Stimulated activated CD8-positive, alpha-beta memory T cell treated with anti-CD3 and anti-CD28 coated beads, Interleukin-4, amount 100 ng/mL, for 4 hours (primary cell): ENCODE measurements at places on chromosomes 5 and 9.

- DNase-seq = no peak
These were observed 92.4 kb upstream of the PRRC1 start for GRCh38 chr5:127425037-127425436.

DNA sequence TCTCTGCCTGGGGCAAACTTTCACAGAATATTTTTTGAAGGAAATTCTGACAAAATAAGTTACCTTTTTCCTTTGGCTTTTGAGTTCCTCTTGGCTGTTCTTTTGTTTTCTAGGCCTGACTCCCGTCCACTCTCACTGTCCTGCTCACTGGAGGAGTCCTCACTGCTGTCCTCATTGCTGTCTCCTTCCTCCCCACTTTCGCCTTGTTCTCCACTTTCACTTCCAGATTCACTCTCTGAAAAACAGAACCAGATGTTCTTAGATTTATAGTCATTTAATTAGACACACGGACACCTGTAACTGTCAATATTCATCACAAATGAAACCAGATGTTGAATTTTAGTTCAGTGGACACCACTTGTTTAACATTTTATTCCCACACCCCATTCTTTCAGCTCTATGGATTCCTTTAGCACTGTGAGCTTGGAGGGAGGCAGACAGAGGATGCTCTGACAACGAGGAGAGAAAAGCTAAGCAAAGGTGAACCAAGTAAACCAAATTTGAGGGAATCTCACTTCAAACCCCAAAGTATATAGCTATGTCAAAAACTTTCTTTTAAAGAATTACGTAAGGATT is 180.7 kb downstream of the AP3B1 start:
- no peak for DNase-seq

DNA sequence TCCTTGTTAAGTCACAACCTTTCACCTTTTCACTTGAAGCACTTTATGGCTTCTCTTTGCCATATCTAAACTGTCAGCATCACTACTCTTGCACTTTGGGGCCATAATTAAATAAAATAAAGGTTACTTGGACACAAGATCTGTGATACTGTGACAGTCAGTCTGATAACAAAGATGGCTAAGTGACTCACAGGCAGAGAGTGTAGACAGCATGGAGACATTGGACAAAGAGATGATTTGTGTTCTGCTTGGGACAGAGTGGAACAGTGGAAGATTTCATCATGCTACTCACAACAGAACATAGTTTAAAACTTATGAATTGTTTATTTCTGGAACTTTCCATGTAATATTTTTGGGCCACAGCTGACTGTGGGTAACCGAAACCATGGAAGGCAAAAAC is 81.7 kb upstream of the SMC5 start:
- no peak for DNase-seq

DNA sequence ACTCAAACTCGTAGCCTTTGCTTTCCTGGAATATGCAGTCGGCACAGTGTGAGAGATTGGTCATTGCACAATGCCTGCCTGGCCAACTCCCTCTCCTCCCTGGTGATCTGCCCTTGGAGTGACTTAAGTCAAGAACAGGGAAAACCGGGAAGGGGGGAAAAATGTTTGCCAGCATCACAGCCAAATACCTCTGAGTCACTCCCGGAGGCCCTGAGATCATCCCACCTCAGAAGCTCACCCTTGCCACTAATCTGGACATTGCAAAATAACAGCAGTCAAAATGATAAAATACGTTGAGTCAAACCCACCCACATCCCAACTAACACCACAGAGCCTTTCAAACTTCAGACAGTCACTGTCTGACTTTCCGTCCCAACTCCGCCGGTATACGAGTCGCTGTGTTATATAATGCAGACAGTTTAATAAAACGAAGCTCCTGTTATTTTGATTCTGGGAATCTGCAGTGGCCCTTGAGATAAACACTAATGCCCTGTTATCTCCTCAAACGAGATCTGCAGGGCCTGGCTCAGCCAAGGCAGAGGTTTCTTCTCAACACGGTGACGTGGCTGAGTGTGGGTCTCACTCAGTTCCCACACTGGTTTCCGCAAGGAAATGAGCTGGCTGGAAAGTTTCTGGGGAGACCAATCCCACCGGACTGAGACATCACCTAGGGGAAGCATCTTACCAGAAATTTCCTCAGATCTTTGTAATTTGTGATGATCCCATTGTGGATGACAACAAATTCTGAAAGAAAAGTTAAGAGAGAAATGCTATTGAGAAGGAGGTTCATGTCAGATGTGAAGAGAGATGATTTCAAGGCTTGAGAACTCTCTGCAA is 22.1 kb downstream of the GFPT2 start:
- DNase-seq = no peak

DNA sequence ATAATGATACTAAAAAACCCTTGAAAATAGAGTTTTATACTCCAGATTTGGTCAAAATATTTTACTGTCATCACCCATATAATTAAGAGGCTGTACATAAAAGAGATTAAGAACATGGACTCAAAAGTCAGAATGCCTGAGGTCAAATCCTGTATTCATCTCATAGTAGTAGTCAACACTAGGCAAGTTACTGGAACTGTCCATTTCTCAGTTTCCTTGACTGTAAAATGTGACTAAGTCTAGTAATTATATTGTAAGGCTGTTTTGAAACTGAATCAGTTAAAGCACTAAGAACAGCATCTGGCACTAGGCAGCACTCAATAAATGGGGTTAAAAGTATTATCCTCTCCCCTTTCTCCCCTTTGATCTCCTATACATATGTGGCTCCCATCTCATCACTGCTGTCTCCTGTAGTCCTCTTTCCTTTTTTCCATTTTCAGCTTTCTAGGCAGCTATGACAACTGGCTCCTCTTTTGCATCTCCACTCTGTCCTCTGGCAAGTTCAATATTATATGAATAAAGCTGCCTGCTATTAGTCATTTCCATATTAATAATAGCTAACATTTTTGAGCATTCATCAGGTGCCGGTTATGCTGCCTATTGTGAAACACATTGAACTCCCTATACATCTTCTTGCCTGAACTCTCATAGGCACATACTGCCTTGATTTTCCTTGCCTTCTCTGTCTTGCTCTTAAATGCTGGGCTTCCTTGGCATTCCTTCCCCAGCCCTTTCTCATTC is 185.8 kb upstream of the NREP start:
- no peak for DNase-seq

- DNase-seq = no peak
These were observed 127.6 kb downstream of the SLF1 start for GRCh38 chr5:94745786-94746730.

DNA sequence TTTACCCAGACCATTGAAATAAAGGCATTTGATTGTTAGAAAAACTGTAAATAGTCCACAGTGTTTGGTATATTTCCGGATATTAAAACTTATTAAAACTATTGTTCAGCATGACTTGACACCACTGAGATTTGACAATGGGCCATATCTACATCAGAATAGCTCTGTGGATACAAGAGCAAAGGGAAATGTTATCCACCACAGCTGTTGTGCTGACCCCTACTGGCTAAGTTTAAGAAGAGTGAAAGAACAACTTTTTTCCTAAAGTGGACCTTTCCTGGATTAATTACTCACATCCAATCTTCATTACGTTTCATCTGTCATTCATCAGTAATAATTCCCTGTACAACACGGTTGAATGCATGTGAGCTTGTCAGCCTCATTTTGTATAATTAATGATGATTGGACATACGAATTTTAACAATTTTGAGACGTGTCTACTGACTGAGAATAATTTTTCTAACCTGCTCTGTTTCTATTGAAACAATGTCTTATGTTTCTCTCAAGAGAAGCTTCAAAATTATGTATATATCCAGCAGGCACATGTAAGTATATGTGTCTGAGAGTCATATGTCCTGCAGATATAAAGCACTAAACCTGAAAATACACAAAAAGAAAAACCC is 1952.6 kb downstream of the MAT2B start:
- no peak for DNase-seq

DNA sequence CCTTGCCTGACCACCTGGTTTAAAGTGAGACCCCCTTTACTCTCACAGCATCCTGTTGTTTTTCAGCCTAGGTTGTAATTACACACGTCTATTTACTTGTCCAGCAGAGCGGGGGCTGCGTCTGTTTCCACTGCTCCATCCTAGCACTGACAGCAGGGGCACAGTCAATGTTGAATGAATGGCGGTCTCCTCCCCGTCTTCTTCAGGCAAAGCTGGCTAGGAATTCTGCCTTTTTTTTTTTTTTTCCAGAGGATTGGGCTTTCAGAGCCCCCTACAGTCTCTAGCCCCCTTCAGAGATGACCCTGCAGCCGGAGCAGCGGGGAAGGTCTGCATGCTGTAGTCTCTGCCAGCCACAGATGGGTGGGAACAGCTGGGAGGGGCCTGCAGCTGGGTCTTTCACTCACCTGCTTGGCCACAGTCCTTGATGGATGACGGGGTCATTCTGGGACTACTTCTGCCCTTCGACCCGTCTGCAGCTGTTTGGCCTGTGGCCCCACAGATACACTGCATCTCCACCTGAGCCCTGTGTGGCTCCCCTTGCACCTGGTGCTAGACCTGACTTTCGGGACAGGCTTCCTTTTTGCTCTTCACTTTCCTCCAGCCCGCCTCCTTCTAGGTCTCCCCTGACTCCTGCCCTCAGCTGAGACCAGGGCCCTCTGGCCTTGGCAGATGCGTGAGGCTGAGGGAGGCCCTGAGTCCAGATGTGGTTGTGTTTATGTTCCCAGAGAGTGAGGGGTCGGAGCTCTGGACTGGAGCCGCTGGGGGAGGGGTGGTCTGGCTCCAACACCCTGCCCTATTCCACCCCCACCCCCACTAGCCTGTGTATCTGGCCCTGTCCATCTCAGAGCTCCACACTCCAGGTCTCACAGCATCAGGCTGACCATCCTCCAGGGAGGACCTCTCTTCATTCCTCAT is 8.0 kb downstream of the PITX1 start:
- no peak for DNase-seq

GRCh38 chr9:131387394-131387793 is 6.5 kb upstream of the PRRC2B start:
- no peak for DNase-seq

- DNase-seq = no peak
These were observed 53.7 kb downstream of the ZNF618 start for GRCh38 chr9:113929634-113930389.

GRCh38 chr5:83752700-83753099 is 32.0 kb upstream of the HAPLN1 start:
- no peak for DNase-seq

- DNase-seq = no peak
These were observed 21.0 kb downstream of the ANKRD33B start for GRCh38 chr5:10584714-10585517.

GRCh38 chr5:79992891-79993657 is 2.0 kb upstream of the MTX3 start:
- no peak for DNase-seq

- DNase-seq = no peak
These were observed 675 bp upstream of the SPAAR start for GRCh38 chr9:35908504-35909125.

DNA sequence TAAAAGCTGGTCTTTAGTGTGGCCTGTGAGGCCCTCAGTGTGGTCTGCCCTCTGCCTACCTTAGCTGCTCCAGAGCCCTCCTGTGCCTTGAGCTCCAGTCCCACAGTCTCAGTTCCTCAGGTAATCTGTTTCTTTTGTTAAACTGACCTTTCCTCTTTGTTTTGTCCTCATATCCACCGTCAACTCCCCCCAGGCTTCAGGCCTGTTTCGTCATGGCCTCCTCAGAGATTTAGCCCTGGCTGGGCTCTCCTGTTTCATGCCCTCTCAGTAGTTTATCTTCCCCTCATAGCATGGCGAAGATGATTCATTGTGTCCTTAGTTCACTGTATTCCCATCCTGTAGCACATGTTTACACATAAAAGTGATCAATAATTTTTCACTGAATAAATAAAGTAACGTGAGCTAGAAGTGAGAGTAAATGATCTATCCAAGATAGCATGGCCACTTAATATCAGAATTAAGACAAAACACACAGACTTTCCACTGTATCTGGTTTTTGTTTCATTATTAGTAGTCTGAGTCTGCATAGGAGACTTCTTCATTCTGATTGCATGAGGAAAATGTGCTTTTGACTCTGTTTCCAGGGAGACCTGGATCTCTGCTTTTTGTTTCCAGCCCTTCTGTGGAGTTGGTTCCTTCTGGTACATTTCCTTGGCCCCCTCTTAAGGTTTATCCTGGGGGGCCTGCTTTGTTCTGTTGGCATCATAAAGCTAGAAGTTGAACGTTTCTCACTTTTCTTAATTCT is 70.5 kb downstream of the SNX24 start:
- no peak for DNase-seq

DNA sequence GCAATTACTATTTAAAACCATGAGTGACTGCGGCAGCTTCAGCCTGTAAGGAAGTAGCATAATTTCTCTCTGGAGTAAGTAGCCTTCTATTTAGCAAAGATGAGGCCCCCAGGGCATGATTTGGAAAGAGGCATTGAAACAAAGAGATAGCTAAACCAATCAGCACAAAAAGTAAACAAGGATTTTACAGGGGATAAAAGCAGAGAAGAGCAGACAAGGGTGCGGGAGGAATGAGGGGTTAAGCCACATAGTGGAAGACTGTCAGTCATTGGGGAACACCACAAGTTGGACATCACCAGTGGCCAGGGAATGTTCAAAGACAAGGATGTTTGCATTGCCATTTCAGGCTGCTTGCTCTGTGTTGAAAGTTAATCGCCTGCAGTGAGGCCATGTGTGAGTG is 24.0 kb upstream of the C5orf63 start:
- DNase-seq = no peak

GRCh38 chr5:140240987-140241706 is 61.8 kb downstream of the PFDN1 start:
- DNase-seq = no peak

GRCh38 chr5:76145945-76146344 is 62.8 kb downstream of the SV2C start:
- no peak for DNase-seq

DNA sequence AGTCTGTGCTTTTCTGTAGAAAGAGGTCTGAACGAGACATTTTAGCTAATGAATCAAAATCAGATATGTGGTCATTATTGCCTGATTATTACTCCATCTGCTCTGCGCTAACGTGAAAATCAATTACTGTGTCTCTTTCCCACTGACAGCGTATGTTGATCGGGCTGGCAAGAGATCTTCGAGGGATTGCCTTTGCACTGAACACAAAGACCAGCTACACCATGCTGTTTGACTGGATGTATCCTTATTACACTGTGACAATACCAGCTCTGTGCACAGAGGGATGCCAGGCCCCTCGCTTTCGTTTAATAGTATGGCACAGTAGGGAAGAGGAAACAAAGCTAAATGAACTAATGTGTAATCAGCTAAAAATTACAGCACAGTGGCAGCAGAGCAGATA is 103.7 kb upstream of the TLX3 start:
- no peak for DNase-seq

DNA sequence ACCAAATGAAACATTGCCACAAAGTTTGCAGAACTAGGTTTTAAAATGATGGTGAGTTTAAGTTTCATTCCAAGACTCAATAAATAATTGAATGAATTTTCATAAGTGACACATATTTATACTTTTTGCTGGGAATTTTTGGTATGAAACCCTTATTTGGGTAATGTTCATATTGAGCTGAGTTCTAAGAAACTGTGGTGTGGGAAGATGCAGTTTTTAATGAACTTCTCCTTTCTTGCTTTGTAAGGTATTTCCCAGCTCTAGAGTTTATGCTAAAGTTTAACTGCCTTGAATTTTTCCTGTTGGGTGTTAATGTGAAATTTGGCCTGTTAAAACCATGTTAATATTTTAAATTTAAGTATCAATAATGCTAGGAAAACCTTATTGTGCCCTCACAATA is 15.1 kb downstream of the RABGAP1 start:
- DNase-seq = no peak
